H9 (cell line): ENCODE measurements at places on chromosomes 7 and 10. TPM values are rescaled to one million over a fixed set of nuclear protein-coding genes. Genes with fewer than 3 reads are reported as not detected.

PAX2 gene
- not detected in 2 replicates for total RNA-seq

POU6F2 gene
- 1.9 and 3.5 TPM in 2 replicates for total RNA-seq

SMKR1 gene
- 0.35 and 0.87 TPM in 2 replicates for total RNA-seq

NAPEPLD gene
- total RNA-seq: 8.4 and 9.3 TPM in 2 replicates

DNA sequence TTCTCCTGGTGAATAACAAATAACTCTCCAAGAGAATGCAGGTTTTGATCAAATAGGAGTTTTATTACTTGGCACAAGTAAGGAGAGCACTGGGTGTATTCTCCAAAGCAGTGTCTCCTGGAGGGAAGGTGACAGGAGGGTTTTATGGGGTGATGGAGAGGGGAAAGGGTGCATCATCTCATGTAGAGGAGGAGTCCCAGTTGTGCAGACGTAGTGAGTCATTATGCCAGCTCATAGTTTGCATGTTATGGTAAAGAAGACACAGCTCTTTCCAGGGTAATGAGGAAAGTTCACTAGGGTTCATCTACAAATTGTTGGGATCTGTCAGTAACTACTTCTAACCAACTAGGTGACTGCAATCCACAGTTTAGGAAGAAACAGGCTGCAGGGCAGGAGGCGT lies 347.9 kb upstream of the MEOX2 start:
- H3K27me3 ChIP-seq: no peaks in the 10 kb centered on the region
- no peak overlapping the region for H3K4me3 ChIP-seq

DNA sequence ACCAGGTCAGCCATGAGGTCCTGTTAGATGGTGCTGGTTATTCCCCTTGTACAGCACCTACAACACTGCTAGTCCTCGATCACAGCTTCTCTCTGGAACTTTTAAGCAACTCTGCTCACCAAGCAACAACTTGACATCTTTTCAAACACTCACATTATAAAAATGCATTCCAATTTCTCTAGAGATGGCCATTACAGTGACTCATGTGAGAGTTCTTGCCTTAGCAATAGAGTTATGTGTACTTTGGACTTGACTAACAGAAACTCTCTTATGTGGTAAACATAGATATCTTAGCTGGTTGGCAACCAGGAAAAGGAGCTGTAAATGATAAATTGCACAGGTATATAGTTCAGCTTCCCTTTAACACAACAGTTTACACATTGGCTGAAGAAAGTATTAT lies 122.2 kb downstream of the PDE1C start:
- H3K4me3 ChIP-seq: no peak overlapping the region
- H3K36me3 ChIP-seq: peaks cover 2% of the 10 kb centered on the region
- no peaks in the 10 kb centered on the region for H3K27me3 ChIP-seq
- DNase-seq: no peak
- no peaks in the 10 kb centered on the region for H3K4me1 ChIP-seq

GRCh38 chr7:40151504-40151903 lies 16.7 kb downstream of the SUGCT start:
- no peak overlapping the region for H3K4me3 ChIP-seq
- DNase-seq: no peak
- H3K36me3 ChIP-seq: peaks cover 9% of the 10 kb centered on the region
- peaks cover 3% of the 10 kb centered on the region; the same call in 1 of the 2 replicates for H3K4me1 ChIP-seq

- no peak for DNase-seq
- no peaks in the 10 kb centered on the region for H3K36me3 ChIP-seq
- no peaks in the 10 kb centered on the region for H3K27me3 ChIP-seq
Observed at GRCh38 chr7:148304083-148304335, 286.6 kb upstream of the C7orf33 start.

GRCh38 chr7:79359827-79360226 lies 93.6 kb downstream of the MAGI2 start:
- H3K27me3 ChIP-seq: no peaks in the 10 kb centered on the region
- DNase-seq: no peak
- H3K4me1 ChIP-seq: no peaks in the 10 kb centered on the region
- no peak overlapping the region for H3K27ac ChIP-seq
- H3K4me3 ChIP-seq: no peak overlapping the region

- DNase-seq: peak; percentile 40
- peaks cover 5% of the 10 kb centered on the region; the same call in 1 of the 2 replicates for H3K27me3 ChIP-seq
- no peak overlapping the region; the same call in 1 of the 2 replicates for H3K4me3 ChIP-seq
Observed at GRCh38 chr10:124453960-124454610, 4.2 kb upstream of the NKX1-2 start.

GRCh38 chr7:66696774-66697191 lies 43.8 kb upstream of the RABGEF1 start:
- no peaks in the 10 kb centered on the region for H3K27me3 ChIP-seq
- no peaks in the 10 kb centered on the region for H3K4me1 ChIP-seq

GRCh38 chr7:131533151-131533559 lies 23.3 kb downstream of the PODXL start:
- DNase-seq: peak; percentile 30
- peaks cover 17% of the 10 kb centered on the region; the same call in 1 of the 2 replicates for H3K4me1 ChIP-seq
- H3K36me3 ChIP-seq: peaks cover 50% of the 10 kb centered on the region
- no peak overlapping the region for H3K4me3 ChIP-seq

DNA sequence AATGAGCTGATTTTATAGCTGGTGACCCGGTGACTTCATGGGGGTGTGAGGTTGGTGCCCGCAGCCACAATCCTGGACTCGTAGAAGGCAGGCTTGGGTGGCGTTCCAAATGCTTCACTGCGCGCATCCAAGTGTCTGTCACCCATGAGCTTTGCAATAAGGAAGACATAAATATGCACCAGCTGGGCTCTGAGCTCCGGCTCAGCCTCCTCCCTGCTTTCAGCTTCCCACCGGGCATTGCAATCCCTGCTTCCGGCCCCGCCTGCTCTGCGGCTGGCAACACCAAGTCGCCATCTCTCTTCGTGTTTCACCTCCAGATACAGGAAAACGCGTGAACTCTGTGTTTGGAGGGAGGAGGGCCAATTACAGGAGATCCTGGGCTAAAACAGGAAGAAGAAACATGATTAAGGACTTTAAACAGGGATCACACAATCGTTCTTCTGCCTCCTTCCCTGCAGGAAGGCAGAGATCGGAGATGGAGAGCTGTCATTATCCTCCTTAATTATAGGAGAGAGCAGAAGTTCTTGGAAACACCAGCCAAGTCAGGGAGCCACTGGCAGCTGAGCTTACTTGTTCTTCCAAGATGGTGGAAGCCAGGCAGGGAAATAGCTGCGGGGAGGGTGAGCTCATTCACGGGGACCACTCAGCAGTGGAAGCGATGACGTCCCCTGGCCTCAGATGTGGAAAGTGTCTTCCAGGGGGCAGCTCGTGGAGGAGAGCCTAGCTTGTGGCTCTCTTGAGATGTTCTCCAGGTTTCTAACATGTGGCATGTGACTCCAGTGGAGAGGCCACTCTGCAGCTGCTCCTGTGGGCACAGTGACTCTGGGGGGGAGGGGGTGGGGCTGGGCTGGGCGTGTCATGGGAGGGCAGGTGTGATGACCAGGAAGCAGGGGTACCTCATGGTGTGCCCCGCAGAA lies 134.9 kb downstream of the CAMK1D start:
- peaks cover 6% of the 10 kb centered on the region for H3K36me3 ChIP-seq
- peaks cover 5% of the 10 kb centered on the region; the same call in 1 of the 2 replicates for H3K4me1 ChIP-seq
- no peak overlapping the region for H3K27ac ChIP-seq
- H3K4me3 ChIP-seq: no peak overlapping the region

DNA sequence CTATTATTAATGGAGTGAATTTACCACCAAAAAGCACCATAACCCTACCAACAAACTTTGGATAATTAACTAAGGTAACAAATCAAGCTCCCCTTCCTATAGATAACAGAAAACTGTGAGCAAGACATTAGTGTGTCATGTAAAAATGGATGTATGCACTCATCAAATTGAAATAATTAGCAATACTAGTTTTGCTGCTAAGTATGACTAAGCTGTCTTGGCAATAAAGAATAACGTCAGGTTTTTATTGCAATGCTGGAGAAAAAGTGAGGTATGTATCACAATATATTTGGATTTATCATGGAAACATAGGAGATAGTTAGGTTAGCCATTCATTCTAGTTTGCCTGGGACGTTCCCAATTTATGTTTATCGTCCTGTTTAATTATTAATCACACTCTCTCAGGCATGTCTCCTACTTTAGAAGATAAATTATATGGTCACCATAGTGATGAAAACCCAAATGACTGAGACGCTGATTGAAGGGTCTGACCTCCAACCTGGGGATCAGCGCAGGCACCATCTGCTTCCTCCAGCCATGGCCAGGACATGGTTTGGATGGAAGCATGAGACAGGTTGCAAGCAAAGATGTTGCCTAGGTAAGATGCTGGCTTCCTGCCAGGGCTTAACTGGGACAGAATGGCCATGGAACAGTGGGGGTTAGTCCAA lies 125.6 kb downstream of the FANK1 start:
- H3K27ac ChIP-seq: no peak overlapping the region
- H3K4me1 ChIP-seq: no peaks in the 10 kb centered on the region
- no peaks in the 10 kb centered on the region; the same call in 1 of the 2 replicates for H3K27me3 ChIP-seq
- H3K4me3 ChIP-seq: no peak overlapping the region
- no peak for DNase-seq

DNA sequence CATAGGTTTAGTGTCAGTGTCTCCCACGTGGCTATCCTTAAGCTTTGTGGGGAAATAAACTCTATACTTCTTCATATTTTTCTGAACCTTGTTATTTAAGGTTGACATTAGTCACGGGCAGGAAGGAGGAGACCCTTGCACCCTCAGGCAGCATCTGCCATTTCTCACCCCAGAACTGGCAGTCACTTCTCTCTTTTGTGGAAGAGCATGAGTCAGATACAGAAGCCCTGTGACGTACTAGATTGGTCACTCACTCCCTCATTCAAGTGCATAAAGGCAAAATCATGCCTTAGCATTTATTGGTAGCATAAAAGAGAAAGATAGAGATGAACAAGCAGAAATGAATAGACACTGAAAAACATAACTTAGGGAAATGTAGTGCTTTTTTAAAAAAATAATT lies 206.0 kb upstream of the MDFIC start:
- H3K4me1 ChIP-seq: peaks cover 8% of the 10 kb centered on the region; the same call in 1 of the 2 replicates
- no peak for DNase-seq
- H3K36me3 ChIP-seq: no peaks in the 10 kb centered on the region
- H3K27ac ChIP-seq: no peak overlapping the region
- no peaks in the 10 kb centered on the region for H3K27me3 ChIP-seq
- H3K4me3 ChIP-seq: no peak overlapping the region

DNA sequence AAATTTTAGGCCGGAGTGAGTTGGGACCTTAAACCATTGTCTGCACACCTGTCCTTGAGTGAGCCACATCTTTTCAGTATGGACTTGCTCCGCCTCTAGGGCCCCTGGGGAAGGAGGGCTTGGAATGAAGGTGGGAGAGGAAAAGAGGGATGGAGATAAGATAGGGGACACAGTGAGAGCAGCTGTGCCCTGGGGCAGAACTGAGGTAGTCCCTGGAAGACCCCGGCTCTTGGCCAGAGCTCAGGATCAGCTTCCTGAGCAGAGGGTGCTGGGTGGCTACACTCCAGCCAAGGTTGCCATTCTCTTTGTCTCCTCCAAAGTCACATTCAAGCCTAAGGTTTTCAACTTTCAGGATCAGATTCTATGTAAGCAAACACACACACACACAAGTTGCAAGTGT lies 82.0 kb downstream of the MKI67 start:
- no peaks in the 10 kb centered on the region for H3K36me3 ChIP-seq
- H3K4me1 ChIP-seq: no peaks in the 10 kb centered on the region
- 0 out of 2 replicates have a peak, but pooled peaks cover 2% of the 10 kb centered on the region for H3K27me3 ChIP-seq
- no peak overlapping the region for H3K27ac ChIP-seq
- no peak for DNase-seq

DNA sequence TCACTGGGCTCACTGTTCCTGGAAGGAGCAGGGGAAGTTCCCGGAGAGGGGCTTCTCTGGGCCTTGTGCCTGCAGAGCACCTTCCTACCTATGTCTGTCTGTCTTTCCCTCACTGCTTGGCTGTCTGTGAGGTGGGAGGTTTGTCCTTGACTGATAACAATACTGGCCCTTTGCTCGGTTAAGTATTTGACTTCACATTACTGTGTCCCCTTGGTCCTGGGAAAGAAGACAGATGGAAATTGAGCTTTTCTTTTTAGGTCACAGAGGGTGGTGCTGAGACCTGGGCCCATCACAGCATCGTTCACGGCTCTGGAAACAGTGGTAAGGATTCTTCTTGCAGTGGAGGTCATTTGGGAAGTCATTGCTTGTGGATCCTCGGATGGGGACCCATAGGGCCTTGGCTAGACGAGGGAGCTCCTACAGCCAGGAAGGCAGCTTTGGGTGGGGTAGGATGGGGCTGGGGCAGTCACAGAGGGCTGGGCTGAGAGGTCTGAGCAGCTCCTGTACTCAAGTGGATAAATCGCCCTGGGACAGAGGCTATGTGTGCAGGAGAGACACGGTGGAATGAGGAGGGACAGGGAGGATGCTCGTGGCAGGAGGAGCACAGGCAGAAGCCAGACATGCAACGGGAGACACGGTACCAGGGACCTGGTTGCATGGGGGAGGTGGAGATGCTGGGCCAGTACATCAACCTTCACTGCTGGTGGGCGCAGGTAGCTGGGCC lies 450.2 kb downstream of the PLXNA4 start:
- H3K4me3 ChIP-seq: no peak overlapping the region
- no peaks in the 10 kb centered on the region for H3K27me3 ChIP-seq
